NCI-H187 (cell line): ENCODE measurements at places on chromosomes 7 and 10.

DNA sequence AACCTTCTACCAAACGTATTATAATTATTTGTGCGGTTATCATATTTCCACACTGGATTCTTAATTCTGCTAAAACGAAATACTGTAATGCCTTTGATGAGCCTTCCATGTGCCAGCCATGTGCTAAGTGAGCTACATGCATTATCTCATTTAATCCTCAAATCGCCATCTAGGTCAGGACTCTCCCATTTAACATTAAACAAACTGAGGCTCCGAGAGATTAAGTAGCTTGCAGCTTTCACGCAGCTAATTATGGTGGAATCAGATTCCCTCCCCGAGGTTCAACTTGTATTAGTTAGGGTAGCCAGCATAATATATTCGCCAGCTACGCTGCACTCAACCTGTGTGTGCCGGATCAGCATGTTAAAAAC is 798 bp upstream of the TSPAN33 start:
- no peak for DNase-seq

DNA sequence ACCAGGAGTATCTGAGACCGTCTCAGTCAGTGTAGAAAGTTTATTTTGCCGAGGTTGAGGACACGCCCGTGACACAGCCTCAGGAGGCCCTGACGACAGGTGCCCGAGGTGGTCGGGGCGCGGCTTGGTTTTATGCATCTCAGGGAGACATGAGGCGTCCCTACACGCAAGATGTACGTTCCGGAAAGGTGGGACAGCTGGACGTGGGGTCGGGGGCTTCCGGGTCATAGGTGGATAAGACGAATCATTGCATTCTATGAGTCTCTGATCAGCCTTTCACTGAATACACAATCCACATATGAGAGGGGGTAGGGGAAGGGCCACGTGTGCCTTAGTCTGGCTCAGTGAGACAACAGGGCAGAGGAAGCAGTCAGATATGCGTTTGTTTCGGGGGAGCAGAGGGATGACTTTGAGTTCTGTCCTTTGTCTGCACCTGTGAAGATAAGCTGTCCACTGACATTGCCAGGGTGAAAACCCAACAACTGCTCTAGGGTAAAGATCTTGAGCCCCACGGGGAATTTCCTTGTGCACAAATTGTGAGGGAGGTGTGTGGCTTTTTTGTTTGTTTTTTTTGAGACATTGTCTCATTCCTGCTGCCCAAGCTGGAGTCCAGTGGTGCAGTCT is 66.2 kb downstream of the DNAJB6 start:
- DNase-seq = no peak

DNA sequence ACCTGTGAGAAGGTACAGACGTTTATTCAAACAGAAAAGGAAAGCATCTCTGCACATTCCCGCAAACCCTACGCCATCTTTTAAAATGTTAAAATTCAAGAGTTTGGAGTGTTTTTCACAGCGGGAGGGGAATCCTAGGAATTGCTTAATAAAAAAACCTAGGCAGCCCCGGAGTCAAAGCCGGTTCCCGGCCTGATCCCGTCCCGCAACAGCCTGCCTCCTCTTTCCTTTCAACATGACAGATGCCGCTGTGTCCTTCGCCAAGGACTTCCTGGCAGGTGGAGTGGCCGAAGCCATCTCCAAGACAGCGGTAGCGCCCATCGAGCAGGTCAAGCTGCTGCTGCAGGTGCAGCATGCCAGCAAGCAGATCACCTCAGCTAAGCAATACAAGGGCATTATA is 123.0 kb upstream of the VSTM2A start:
- no peak for DNase-seq

GRCh38 chr10:126263006-126263676 is 125.1 kb downstream of the ADAM12 start:
- no peak for DNase-seq

GRCh38 chr7:130303982-130304381 is 11.0 kb downstream of the CPA4 start:
- no peak for DNase-seq

- DNase-seq = no peak
These were observed 16.5 kb downstream of the SGCE start for GRCh38 chr7:94639384-94639783.
